ENCODE measurements at places on chromosomes 11 and 22.

- DNase-seq = no peak
Measured at GRCh38 chr22:27534720-27535125, 266.8 kb downstream of the MN1 start.

GRCh38 chr22:20244691-20245576 lies 23.2 kb downstream of the RTN4R start:
- DNase-seq = peak; percentile 78

DNA sequence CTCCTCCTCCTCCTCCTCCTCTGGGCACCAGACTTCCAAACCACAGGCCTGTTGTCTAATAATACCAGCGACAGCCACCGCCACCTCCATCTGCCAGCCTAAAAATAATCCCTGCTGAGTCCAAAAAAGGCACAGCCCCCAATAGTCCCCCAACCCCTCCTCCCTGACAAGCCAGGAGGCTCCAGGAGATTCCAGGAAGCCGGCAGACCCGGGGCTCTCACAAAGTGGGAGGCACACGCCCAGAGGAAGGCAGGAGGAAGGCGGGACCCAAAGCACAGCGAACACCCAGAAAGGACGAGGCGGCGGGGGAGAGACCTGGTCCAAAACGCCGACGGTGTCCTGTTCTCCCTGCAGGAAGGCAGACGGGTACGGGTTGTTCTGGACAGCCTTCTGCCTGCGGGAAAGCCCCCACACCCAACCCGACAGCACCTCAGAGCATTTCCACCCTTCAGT lies 5.9 kb downstream of the IGSF9B start:
- DNase-seq = peak; percentile 61

GRCh38 chr11:117026593-117027330 lies 71.5 kb downstream of the SIK3 start:
- DNase-seq = no peak

GRCh38 chr22:23499845-23500500 lies 80.1 kb downstream of the IGLL1 start:
- DNase-seq = no peak

- no peak for DNase-seq
Measured at GRCh38 chr22:27116312-27117086, 459.1 kb downstream of the MIAT start.

- no peak for DNase-seq
Measured at GRCh38 chr11:34904421-34904955, 11.7 kb downstream of the APIP start.

GRCh38 chr11:107102692-107103477 lies 84.6 kb upstream of the GUCY1A2 start:
- DNase-seq = no peak

DNA sequence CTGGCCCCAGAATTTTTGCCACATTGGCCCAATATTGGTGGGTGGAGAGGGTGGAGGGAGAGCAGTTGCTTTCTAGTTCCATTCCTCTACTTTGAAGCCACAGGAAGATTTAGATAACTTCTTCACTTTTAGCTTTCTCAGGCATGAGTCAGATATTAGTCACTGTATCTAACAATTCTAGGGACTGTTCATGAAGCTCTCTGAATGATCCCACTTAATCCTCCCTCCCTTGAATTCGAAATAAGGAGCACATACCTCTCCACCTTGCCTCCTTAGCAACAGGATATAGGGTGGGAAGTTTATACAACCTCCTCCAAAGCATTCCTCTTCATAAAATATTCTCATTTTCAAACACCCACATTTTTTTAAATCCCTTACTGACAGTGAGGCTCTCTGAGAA lies 13.5 kb downstream of the FSHB start:
- no peak for DNase-seq

GRCh38 chr22:30591191-30591587 lies 521 bp downstream of the PES1 start:
- no peak for DNase-seq

DNA sequence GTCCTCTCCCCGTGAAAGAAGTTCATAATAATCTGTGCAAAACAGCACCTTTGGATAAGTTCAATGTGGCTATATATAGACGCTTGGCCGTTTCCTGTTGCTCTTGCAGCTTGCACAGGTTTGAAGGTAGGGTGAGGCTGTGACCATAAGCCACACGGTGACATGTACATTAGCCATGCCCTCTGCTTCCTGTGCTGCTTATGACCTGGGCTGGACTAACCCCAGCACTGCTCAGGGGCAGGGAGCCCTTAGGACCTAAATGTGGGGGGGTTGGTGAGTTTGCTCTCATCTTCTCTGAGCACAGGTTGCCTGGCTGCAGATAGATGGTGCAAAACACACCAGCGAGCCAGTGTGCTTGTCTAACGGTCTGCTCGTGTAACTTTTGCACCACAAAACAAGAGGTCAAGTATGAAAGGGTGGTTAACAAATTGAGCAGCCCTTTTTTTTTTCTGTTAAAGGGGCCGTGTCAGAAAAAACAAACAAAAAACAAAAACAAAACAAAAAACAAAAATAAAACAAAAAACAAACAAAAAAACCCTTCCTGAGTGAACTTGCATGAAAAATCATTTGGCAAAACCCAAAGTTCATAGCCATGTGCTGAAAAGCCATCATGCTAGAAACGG lies 37.3 kb downstream of the FLI1 start:
- no peak for DNase-seq

DNA sequence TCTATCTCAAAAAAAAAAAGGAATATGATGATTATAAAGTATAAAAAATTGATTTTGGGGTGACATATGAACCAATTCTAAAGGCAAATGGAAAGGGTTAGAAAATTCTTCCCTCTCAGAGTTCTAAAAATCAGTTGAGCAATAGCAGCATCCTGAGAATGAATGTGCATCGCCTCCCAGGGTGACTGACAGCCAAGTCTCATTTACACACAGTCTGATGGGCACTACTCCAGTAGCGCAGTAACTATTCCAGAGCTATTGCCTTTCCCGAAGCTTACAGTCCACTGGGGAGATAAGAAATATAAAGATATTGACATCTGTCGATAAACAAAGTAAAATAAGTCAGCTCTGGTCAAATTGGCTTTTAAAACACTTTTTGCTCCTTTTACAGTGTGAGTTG lies 32.3 kb upstream of the SORL1 start:
- no peak for DNase-seq

GRCh38 chr11:45527898-45528297 lies 137.5 kb downstream of the CHST1 start:
- no peak for DNase-seq

DNA sequence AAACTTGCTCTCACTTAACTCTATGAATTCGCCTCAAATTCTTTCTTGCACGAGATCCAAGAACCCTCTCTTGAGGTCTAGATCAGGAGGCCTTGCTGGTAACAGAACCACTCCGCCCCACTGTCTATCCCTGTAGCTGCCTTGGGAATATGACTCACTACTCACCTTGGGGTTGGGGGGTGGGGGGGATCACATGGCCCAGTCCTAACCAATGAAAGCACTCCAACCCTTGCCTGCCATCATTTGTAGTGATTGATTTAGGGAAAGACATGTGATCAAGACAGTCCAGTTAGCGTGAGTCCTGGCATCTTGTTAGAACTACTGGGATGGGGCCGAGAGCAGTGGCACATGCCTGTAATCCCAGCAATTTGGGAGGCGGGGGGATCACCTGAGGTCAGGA lies 4.8 kb upstream of the MRTFA start:
- DNase-seq = no peak

- peak; percentile 55 for DNase-seq
Measured at GRCh38 chr11:112805658-112806057, 155.6 kb upstream of the NCAM1 start.

GRCh38 chr22:50009251-50009650 lies 3.3 kb downstream of the IL17REL start:
- no peak for DNase-seq

DNA sequence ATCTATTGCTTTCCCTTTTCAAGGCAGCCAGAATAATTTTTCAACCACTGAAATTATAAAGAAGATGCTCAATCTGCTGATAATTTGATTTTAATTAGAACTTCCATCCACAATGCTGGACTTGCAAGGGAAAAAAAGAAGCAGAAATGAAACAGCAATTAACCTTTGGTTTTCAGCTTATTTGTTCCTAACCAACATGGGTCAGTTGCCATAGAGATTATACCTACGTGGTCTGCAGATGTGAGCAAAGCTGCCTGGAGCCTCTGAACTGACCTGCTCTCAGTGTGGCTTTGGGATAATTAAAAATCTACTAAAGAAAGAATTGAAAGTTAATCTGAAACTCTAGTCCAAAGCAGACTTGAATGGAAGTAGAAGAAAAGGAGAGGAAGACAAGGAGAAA lies 195.7 kb upstream of the API5 start:
- no peak for DNase-seq

- DNase-seq = no peak
Measured at GRCh38 chr22:23098718-23099530, 28.6 kb downstream of the GNAZ start.

DNA sequence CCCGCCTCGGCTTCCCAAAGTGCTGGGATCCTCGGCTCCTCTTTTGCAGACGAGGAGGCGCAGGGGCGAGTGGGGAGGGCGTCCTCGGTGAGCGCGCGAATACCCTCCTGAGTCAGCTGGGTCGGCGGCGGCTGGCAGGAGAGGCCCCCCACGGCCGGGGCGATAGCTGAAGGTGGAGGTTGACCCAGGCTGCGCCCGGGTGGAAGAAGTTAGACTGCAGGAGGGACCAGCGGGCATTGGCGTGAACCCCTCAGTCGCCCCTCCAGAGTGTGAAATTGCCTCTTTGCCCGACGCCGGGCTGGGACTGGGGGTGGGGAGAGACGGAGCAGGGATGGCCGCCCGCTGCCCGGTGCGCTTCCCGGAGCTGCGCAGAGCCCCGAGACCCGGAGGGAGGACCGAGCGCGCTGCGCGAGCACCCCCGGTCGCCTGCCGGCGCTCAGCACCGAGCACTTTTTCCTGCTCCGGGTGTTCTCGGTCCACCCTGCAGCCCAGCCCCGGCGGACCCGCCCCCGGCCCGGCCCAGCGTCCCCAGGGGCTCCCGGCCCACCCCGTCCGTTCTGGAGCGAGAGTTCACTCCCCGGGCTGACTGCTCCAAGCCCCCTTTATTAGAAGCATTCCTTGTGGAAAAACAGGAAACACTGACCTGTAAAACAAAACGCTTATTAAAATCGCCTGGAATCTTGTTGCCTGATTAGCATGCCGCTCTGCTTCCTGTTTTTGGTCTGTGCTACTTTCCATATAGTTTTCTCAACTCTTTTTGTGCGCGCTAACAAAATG lies 13.7 kb upstream of the CPT1A start:
- peak; percentile 65 for DNase-seq

DNA sequence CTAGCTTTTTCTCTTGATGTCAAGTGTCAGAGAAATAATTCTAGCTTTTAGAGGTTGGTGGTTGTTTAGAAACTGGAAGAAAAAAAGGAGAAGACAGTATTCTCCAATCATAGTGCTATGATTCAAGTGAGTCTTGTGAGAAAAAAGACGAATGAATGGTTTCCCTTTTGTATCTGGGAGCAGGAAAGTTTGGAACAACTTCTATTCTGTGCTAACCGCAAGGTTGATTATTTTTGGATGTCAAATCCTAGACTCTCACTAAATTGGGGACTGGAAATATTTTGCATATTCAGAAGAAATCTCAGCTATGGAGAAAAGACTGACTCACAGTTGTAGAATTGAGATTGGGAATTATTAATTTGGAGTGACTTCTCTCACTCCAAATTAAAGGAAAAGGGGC lies 69.2 kb downstream of the SYT13 start:
- DNase-seq = no peak

DNA sequence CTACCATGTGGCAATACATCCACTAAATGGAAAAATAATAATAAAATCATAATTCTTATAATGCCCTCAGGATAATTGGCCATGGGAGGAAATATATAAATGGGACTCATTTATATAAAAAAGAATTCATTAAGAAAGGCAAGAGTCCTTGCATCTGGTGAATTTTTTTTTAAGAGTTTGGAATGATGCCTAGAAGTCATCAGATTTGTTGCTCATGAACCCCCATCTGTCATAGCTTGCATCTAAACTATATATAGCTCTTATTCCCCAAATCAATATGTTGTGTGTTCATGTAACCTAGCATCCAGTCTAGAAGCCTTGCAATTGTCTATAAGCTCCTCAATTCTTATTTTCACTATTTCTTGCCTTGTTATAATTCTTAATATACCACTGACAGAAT lies 75.9 kb downstream of the CADM1 start:
- DNase-seq = no peak

DNA sequence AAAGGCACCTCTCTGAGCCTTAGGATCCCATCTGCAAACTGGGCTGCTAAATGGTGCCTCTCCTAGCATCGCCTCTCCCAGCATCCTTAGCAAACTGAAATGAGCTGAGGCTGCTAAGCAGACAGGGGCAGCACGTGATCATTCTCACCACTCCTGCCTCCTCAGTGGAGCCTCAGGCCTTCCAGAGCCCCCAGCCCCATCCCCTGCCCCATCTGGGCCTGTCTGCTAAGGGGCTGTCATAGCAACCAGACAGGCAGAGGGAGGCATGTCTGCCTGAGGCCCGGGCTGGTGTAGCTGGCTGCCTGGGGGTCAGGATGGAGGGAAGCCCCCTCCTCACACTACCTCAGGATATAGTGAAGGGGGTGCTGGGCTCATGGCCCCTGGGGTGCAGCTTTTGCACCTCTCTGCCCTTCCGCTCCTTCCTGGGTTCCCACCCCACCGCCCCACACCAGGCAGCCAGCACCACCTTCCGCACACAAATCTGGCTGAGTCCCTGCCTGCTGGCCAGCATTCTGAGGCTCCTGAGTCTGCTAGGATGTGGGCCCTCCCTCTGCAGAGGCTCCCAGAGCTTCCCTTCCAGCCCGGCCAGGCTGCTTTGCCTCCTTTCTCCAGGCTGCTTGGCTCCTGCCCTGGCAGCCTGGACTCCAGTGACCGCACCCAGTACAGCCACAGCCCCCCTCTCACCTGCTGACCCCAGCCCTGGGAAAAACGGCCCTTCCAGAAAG lies 47.5 kb upstream of the TTLL12 start:
- peak; percentile 57 for DNase-seq

GRCh38 chr11:38060920-38061319 lies 1462.9 kb upstream of the RAG2 start:
- no peak for DNase-seq

DNA sequence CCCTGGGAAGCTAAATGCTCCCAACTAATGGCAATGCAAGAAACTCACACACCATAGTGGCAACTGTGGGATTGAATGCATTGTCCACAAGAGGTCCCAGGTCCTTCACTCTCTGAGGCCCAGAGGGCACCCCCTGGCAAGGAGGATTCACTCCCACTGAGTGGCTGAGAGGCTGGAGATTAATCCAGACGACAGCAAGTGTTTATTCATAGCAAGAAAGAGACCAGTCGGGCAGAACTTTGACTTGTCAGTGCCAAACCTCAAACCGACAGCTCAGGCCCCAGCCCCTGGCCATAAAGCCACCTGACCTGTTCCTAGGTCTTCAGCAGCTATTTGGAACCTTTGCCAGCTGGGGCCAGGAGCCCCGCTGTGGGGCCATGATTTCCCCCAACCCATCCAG lies 54.5 kb upstream of the MPEG1 start:
- no peak for DNase-seq

DNA sequence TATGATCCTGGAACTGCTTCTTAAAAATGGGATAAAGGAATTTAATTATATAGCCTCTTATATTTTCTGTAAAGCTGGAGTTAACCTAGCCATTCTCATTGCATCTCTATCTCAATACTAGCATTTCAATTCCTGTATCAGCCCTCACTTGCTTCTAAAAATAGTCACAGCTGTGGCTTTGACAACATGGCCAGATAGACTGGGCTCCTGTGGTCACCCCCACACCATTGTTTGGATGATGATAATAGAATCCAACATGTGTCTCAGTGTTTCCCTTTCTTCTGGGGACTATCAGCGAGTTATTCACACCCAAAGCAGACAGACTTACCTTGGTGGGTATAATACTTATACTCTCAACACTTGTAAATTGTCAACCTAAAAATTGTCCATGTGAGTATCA lies 6.9 kb downstream of the VWA5A start:
- DNase-seq = no peak

- no peak for DNase-seq
Measured at GRCh38 chr11:116930586-116930985, 93.2 kb upstream of the APOA1 start.
